ENCODE measurements at places on chromosomes 5 and 9.

DNA sequence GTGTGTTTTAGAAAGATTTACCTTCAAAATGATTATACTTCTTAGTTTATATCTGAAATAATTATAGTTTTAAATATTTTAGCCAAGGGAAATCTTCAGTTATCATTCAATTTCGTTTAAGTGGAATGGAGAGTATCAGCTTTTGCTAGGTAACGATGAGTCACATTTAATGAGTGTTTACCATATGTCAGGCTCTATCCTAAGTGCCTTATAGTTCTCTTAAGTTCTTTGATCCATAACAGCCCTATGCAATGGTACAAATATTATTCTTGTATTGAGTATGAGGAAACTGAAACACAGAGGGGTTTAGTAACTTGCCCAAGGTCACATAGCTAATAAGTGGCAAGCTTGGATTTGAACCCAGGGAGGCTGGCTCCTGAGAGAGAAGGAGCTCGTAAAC is 37.5 kb upstream of the SHB start:
- DNase-seq, result no peak

- DNase-seq, result no peak
Measured at GRCh38 chr9:113446323-113446740, 17.2 kb upstream of the RGS3 start.

DNA sequence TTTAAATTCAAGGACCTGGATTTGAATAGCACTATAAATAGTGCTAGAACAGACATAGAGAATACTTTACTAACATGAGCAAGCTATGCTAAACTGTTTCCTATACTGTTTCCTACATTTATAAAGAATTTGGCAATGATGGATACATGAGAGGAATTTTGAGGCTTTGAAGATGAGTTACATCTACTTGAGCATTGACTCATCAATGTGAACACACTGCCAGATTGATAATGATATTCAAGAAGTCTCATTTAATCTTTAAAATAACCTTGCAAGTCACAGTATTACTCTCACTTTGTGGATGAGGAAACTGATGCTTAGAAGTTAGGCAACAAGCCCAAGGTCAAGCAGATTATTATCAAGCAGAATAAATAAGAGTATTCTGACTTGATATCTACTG is 281.9 kb downstream of the DNAH5 start:
- no peak for DNase-seq

GRCh38 chr5:173862047-173862477 is 26.1 kb upstream of the CPEB4 start:
- no peak for DNase-seq

DNA sequence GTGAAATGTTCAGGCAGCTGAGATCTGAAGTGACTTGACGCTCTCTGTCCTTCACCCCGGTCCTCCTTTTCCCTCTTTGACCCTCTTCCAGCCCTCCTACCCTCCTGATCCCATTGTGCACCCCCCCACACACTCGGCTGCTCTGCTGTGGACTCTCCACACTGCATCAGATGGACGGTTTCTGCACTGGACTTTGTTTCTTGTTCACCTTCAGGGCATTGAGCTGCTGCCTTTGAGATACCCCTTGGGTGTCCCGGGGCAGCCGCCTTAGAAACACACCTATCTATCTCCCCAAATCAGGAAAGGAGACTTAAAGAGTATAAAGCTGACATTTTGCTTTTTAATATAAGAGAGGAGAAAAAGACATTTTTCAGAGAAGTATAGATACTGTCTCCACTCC is 27.5 kb downstream of the AMBP start:
- DNase-seq, result no peak

GRCh38 chr5:34501840-34502239 is 154.3 kb upstream of the RAI14 start:
- DNase-seq, result no peak

GRCh38 chr9:30172206-30172605 is 2212.2 kb upstream of the ACO1 start:
- DNase-seq, result no peak

All from large intestine (tissue), 12 donors.